ENCODE measurements at places on chromosomes 7 and 10.

DNA sequence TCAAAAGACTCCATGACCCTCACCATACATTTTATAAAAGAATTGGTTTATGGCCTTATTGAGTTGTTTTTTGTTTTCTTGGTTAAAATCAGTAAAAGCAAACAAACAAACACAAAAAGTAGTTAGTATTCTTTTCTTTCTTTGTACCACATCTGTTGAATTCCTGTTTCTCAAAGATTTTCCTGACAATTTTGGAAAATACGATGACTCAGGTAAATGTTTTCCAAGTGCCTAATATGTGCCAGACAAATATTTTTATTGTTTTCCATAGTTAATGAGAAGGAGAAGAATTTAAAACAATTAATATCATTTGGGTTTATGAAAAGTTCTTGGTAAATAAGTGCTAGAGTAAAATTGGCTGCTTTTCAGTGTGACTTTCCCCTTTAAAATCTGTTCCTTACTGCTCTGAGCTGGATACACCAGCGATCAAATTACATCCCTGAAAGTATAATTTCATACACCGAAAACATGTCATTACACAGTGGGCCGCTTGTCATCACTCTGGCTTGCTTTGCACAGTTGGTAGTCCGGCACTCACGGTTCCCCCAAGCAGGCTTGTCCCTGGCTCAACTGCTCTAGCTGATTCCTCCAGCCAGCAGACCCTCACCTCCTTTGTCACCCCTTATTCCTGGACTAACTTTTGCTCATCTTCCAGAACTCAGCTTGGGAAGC, 80.5 kb downstream of the TBXAS1 start:
- peak; percentile 64 for DNase-seq

DNA sequence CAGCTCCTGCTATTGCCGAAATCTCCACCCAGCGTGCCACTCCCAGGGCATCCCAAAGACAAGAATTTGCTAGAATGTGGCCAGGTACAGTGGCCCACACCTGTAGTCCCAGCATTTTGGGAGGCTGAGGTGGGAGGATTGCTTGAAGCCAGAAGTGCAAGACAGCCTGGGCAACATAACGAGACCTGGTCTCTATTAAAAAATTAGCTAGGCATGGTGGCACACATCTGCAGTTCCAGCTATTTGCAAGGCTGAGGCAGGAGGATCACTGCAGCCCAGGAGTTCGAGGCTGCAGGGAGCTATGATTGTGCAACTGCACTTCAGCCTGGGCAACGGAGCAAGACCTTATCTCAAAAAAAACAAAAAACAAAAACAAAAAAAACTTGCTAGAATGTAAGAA, 73.3 kb upstream of the LYZL2 start:
- DNase-seq, result no peak

- DNase-seq, result no peak
Observed at GRCh38 chr10:75889051-75889450, 457.6 kb downstream of the LRMDA start.

- DNase-seq, result no peak
Observed at GRCh38 chr7:85972504-85973141, 671.1 kb upstream of the GRM3 start.

DNA sequence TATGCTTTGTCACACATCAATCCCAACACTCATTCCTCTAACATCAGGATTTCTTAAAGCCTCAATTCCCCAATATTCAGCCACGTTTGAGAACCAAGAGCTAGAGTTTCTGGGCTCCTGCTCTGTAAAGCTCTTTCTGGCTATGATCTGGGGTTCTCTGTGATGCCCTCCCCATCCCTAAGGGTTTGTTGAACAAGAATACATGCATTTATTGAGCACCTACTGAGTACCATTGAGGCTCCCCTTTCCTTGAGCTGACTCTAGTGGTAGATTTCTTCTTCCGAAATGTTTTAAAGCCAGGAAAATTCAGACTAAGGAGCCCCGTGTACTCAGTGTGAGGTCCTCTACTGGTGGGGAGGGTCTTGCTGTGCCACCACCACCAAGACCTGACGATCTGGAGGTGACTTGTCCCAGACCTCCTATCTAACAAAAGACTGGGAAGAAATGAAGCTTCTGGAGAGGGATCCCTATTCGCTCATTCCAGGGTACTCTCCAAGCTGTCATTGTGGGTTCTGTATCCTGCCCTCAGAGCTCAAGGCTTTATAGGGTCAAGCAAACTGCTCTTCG, 23.1 kb upstream of the SRGN start:
- DNase-seq, result no peak

- DNase-seq, result peak; percentile 4
Observed at GRCh38 chr7:13327669-13328068, 640.2 kb downstream of the ARL4A start.

GRCh38 chr7:158014976-158015375, 572.6 kb downstream of the PTPRN2 start:
- DNase-seq, result no peak

DNA sequence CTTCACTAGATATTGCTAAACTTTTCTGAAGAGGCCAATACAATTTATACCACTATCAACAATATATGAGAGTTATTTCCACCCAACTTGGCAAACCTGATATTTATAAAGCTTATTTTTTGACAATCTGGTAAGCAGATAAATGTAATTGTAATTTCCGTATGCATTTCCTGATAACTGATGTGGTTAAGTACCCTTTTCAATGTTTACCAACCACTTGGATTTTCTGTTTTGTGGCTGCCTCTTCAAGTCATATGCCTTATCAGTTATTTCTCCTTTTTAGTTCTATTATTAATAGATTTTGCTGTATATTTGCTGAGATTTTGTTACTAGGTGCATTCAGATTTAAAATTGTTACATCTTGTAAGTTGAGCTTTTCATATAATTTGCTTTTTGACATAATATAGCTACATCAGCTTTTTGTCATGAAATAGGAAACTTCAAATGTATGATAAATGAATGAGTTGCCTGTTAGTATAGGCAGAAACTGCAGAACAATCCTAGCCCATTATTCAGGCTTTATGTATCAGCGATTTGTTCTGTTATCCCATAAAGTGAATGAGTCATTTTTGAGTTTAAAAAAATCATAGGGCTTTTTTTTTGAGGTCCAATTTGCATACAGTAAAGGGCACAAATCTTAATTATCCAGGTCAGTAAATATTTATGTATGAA, 11.5 kb downstream of the SGPL1 start:
- peak; percentile 52 for DNase-seq

DNA sequence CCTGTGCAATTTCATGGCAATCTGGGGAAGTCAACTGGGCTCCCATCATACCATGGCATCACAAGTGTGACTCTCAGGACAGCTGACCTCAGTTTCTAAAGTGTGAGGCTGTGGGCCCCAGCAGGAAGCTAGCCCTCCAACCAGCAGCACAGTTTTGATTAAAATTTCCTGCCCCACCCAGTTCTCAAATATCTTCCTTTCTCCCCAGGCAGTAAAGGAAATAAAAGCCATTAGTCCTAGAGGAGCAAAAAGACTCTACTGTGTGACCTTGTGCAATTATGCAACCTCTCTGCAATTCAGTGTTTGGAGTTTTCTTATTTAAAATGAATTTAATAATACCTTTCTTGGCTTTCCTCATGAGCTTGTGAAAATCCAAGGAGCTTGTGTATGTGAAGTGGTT, 143.1 kb upstream of the CDCA7L start:
- no peak for DNase-seq

- DNase-seq, result no peak
Observed at GRCh38 chr10:42959833-42960232, 117.0 kb upstream of the RET start.

- DNase-seq, result no peak
Observed at GRCh38 chr10:43963379-43963778, 314.7 kb upstream of the ZNF32 start.

- peak; percentile 56 for DNase-seq
Observed at GRCh38 chr10:34580643-34581042, 234.5 kb downstream of the PARD3 start.

- peak; percentile 94 for DNase-seq
Observed at GRCh38 chr10:95266674-95267095, 24.1 kb downstream of the PDLIM1 start.

- DNase-seq, result no peak
Observed at GRCh38 chr10:104894681-104895080, 253.6 kb downstream of the SORCS3 start.

DNA sequence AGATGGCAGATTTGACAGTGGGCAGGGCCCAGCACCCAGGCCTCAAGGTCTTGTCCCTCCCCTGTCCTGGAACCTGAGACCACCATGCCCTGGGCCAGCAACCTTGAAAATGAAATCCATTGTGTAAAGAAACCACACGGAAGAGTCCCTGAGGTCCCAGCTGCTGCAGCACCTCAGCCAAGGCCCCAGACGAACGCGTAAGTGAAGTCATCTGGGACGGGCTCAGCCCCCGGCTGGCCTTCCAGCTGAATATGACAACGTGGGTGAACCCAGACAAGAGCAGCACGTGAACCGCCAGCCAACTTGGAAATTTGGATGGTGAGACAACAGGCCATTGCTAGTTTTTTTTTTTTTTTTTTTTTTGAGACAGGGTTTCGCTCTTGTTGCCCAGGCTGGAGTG, 70.3 kb downstream of the CYTH3 start:
- no peak for DNase-seq

DNA sequence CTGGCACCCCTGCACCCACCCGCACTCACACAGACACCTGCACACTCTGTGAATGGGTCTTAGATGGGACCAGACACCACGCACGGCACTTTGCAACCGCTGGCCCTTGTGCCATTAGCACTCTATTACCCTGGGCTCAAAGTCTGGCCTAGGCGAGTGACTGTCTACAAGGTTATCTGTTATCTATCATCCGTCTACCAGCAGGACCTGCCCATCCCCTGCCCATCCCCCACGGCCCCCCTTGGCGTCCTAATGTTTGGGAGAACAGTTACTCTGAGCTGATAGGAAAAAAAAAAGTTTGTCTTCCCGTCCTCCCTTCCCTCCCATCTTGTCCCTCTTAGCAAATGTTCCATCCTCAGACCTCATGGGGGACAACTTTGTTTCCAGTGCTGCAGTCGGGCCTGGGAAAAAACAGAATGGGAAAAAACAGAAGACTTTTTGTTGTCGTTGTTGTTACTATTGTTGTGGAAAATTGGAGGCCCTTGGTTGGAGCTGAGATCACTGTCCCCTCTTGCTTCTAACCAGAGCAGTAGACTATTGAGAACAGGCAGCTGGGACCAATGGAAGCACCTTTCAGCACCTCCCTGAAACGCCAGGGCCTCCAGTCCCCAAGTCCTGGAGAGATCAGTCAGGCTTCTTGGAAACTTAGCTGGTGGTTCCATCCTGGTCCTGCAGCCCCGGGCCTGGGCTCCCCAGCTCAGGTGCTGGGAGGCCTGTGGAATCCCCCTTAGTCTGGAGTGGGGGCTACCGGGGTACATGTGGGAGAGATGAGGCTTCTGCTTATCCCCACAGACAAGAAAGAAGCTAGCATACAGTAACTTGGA, 12.2 kb downstream of the UNCX start:
- DNase-seq, result no peak

DNA sequence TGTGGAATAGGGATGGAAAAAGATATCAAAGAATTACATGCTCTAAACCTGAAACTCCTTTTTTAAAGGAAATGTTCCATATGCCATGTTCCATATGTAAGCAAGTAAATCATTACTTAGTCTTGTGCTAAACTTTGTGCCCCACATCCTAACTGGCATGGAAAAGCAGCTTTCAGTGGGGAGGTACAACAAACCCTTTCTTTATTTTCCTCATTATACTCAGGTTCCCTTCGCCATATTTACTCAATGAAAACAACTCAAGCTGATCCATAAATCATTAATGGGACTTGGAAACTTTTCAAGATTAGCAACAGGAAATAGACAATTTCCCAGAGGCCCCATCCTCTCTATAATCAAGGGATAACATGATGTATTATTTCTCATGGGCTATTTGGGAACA, 56.0 kb downstream of the GSAP start:
- no peak for DNase-seq

DNA sequence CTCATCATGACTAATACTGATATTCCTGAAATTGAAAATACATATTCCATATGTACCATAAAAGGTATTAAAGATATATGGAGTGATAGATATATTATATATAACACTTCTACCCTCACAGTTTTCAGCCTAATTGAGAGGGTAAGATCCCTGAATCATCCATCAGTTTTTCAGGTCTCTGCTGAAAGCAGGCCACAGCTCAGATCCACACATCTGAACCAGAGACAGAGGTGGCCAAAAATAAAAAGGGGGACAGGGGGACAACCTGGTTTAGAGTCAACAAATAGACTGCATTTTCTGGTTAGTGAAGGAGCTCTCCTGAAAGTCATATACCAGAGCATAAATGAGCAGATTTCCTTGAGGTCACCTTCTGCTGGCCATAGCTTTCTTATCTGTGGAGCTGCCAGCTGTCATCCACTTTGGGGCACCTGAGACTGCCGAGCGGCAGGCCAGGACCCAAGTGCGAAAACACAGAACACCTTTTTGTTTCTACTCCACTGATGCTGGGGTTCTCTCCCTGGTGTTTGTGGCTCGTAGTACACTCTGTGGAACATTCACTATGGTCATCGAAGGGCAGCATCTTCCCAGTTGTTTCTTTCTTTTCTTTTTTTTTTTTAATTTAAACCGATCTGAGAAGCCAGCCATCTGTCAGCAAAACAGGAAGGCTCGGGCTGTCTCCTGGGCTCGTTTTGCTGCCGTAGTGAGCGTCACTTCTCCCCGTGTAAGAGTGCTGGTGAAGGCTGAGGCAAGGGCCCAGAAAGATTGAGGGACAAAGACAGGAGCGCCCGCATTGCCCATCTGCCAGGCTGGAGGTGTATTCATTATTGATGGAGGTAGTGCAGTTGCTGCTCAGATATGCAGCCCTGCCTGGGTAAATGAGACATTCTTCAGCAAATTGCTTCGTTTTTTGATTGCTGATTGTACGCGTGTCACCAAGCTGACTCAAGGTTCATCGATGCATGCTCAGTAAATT, 13.5 kb downstream of the IKZF1 start:
- DNase-seq, result no peak

- peak; percentile 64 for DNase-seq
Observed at GRCh38 chr10:102394801-102395399, 605 bp upstream of the NFKB2 start.

GRCh38 chr10:48439031-48439430, 132.6 kb downstream of the MAPK8 start:
- DNase-seq, result peak; percentile 79

GRCh38 chr7:113010377-113010776, 76.2 kb downstream of the GPR85 start:
- DNase-seq, result no peak

- DNase-seq, result peak; percentile 78
Observed at GRCh38 chr10:62454687-62455397, 80.7 kb downstream of the ZNF365 start.

DNA sequence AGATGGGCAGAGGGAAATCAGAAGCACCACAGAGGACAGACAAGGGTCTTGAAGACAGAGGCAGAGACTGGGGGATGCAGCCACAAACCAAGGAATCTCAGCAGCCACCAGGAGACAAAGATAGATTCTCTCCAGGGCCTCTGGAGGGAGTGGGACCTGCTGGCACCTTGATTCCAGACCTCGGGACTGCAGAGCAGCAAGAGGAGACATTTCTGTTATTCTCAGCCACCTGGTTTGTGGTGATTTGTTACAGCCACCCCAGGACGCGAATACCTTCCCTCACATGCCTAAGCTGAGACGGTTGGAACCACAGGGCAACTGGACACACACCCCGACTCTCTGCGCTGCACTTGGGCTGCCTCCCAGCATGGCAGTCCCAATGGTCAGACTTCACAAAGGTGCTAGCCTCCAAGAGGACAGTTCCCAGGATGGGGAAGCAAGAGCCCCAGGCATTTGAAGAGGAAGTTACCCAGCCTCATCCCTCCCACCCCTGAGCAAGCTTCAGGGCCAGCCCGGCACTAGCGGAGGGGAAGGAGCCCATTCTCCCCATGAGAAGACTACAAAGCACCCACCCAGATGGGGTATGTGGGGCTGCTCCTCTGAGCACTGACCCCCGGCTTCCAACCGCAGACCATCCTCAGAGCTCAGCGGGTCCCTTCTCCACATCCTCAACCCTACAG, 104.6 kb upstream of the INSIG1 start:
- DNase-seq, result no peak
